ENCODE measurements at places on chromosomes 2 and 18.

GRCh38 chr2:109020217-109020637, 31.2 kb upstream of the EDAR start:
- DNase-seq: no peak
- no peak overlapping the region for H3K4me3 ChIP-seq
- H3K36me3 ChIP-seq: no peaks in the 10 kb centered on the region
- peaks cover 2% of the 10 kb centered on the region for H3K27me3 ChIP-seq
- H3K27ac ChIP-seq: no peak overlapping the region
- peaks cover 8% of the 10 kb centered on the region for H3K4me1 ChIP-seq

DNA sequence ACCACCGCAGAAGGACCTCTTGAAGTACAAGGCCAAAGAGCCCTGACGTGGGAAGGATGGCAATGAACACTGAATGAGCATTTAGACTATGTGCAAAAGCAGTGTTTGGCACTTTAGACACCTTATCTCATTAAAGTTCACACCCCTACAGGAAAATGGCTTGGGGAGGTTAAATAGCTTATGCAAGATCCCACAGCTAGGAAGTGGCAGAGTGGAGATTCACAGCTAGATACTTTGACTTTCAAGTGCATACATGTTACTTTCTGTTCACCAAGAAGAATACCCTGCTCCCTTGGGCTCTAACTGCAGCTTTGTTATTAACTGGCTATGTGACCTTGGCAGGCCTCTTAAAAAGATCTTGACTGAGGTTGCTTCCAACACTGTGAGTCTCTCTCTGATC, 58.2 kb downstream of the ICOS start:
- H3K36me3 ChIP-seq: no peaks in the 10 kb centered on the region
- no peaks in the 10 kb centered on the region for H3K4me1 ChIP-seq
- no peaks in the 10 kb centered on the region for H3K27me3 ChIP-seq
- no peak overlapping the region for H3K27ac ChIP-seq

- H3K4me3 ChIP-seq: no peak overlapping the region
- DNase-seq: no peak
- no peaks in the 10 kb centered on the region for H3K4me1 ChIP-seq
- no peak overlapping the region for H3K27ac ChIP-seq
Observed at GRCh38 chr2:118974103-118974993, 32.4 kb downstream of the MARCO start.

- peaks cover 4% of the 10 kb centered on the region for H3K27me3 ChIP-seq
- DNase-seq: no peak
- H3K27ac ChIP-seq: no peak overlapping the region
- H3K36me3 ChIP-seq: peaks cover 14% of the 10 kb centered on the region
Observed at GRCh38 chr18:4528405-4528804, 73.3 kb upstream of the DLGAP1 start.

GRCh38 chr2:105470979-105471378, 72.1 kb upstream of the FHL2 start:
- no peaks in the 10 kb centered on the region for H3K36me3 ChIP-seq
- H3K4me1 ChIP-seq: peaks cover 12% of the 10 kb centered on the region
- no peaks in the 10 kb centered on the region for H3K27me3 ChIP-seq

GRCh38 chr2:85584857-85585780, 888 bp downstream of the VAMP5 start:
- peaks cover under 1% of the 10 kb centered on the region for H3K4me1 ChIP-seq
- DNase-seq: no peak
- peak overlapping the region; percentile 68 for H3K4me3 ChIP-seq
- H3K27ac ChIP-seq: peak overlapping the region; percentile 48

DNA sequence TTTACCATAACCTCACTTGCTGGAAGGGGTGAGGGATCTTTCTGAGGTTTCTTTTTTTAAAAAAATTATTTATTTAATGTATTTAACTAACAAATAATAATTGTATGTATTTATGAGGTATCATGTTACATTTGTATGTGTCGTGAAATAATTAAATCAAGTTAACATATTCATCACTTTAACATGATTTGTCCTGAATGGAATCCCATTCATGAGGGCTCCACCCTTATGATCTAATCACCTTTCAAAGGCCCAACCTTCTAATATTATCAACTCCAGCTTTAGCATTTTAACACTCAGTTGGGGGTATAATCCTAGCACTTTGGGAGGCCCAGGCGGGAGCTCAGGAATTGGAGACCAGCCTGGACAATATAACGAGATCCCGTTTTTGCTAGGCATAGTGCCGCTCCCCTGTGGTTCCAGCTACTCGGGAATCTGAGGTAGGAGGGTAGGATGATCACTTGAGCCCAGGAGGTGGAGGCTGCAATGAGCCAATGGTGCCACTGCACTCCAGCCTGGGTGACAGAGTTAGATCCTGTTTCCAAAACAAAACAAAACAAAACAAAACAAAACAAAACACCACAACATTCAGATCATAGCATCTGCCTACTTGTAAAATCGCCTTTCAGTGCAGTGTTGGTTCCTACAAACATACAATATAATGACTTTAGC, 1.1 kb upstream of the TAF4B start:
- H3K4me3 ChIP-seq: no peak overlapping the region
- no peak overlapping the region for H3K27ac ChIP-seq
- DNase-seq: no peak
- no peaks in the 10 kb centered on the region for H3K36me3 ChIP-seq
- peaks cover 5% of the 10 kb centered on the region for H3K27me3 ChIP-seq

DNA sequence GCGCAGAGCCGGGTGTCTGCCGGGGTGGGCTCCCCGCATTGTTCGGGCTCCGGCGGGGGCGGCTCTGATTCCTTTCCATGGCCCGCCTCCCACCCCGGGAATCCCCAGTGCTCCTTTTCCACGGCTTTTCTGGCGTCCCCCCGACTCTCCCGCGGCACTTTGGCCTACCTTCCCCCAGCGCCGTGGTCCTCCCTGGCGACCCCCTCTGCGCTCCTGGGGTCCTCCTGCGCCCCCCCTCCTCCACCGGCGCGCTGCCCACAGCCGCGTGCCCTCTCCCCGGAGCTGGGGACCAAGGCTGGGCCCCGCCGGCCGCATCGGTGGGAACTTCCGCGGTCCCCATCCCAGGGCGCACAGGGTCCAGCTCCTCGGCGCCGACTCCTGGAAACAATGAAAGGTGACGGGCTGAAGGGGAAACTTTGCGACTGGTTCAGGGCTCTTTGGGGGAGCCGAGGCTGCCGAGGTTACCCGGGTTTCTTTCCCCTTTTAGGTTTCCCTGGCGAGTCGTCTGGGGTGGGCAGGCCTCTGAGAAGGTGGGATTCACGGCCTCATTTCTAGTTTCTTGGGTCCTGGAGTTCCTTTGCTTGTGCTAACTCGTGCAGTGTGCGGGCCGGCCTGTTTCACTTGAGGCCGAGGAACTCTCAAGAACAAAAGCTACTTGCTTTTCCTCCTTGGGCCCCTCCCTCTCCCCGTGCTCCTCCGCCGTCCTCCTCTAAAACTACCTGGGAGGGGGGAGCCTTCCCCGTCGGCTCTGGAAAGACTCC, 2.2 kb downstream of the TGIF1 start:
- peaks cover 13% of the 10 kb centered on the region for H3K4me1 ChIP-seq
- peaks cover 17% of the 10 kb centered on the region for H3K27me3 ChIP-seq
- H3K4me3 ChIP-seq: peak overlapping the region; percentile 92
- DNase-seq: peak; percentile 43
- no peaks in the 10 kb centered on the region for H3K36me3 ChIP-seq

- DNase-seq: no peak
- H3K4me3 ChIP-seq: no peak overlapping the region
- H3K36me3 ChIP-seq: no peaks in the 10 kb centered on the region
- H3K27me3 ChIP-seq: no peaks in the 10 kb centered on the region
- no peak overlapping the region for H3K27ac ChIP-seq
Observed at GRCh38 chr2:18662689-18663088, 73.3 kb upstream of the NT5C1B start.

DNA sequence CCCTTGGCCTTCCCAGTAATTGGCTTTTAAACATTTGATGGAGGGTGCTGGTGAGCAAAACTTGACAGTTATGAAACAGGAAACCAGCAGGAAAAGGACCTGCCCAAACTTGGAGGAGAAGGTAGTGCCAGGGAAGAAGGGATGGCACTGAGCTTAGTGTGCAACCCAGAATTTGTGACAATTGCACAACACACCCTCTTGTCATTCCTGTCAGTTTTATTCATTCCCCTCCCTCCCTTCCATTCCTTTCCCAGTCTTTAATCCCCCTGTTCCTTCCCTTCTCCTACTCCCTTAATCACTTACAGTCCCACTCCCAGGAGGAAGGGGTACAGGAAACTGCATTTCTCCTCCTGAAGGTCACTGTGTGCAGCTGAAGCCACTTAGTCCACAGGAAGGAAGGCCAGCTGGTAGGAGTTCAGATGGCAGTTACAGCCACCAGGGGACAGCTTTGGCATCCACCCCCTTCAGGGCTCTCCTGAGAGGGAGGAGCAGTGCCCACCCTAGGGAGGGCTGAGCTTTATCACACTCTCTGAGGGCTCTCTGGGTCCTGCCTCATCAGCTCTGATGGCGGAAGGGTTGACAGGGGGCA, 24.0 kb upstream of the SIGLEC15 start:
- no peak overlapping the region for H3K27ac ChIP-seq
- no peak overlapping the region for H3K4me3 ChIP-seq

DNA sequence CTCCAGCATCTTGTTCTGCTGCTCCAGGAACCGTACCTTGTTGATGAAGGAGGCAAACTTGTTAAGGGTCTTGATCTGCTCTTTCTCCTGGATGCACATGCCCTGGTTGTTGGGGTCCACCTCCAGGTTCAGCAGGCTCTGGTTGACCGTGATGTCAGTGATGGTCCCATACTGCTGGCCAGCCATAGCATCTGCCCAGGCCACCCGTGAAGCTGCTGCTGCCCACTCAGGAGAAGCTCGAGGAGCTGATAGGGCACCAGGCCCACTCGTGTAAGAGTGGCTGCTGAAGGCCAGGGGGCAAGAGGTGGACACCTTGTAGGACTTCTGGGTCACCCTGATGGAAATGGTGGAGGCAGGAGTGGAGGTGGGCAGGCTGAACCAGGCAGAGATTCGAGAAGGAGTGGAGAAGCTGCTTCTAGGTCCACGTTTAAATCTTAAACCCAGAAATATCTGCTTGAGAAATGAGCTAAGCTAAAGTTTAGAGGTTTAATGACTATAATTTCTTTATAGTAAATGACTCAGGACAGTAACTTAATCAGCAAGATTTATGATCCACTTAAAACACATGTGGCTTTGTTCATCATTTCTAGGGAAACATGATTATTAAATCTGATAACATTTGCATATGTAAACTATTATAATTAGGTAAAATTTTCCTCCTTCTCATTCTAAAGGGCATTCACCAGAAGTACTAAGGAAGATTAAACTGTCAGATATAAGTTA, 358.7 kb upstream of the SETBP1 start:
- no peak overlapping the region for H3K27ac ChIP-seq
- H3K36me3 ChIP-seq: peaks cover 5% of the 10 kb centered on the region
- H3K4me1 ChIP-seq: no peaks in the 10 kb centered on the region
- no peaks in the 10 kb centered on the region for H3K27me3 ChIP-seq
- no peak for DNase-seq

- no peaks in the 10 kb centered on the region for H3K27me3 ChIP-seq
- H3K36me3 ChIP-seq: peaks cover 4% of the 10 kb centered on the region
- H3K4me3 ChIP-seq: no peak overlapping the region
Observed at GRCh38 chr2:10016802-10017258, 26.5 kb upstream of the KLF11 start.

DNA sequence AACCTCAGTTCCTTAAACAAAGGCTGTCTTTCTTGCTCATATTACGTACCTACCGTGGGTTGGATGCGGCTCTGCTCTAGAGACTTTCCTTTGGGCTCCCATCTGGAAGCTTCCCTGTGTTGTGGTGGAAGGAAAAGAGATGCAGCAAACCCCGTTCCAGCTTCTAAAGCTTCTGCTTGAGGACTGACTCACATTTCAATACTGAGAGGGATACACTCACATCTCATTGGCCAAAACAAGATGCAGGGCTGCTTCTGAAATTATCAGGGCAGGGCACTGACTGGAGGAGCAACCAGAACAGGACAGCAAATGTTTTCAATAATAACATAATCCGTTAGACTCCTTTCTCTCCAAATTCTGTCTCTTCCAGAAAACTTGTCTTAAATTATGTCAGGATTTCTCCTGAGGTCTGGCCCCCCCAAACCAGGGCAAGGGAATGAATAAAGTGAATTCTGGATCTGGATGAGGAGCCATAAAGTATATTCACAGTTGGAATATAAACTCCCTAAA, 4.5 kb upstream of the MYO5B start:
- H3K27me3 ChIP-seq: peaks cover 8% of the 10 kb centered on the region
- H3K4me3 ChIP-seq: no peak overlapping the region
- H3K36me3 ChIP-seq: peaks cover 4% of the 10 kb centered on the region
- no peak overlapping the region for H3K27ac ChIP-seq
- DNase-seq: no peak
- H3K4me1 ChIP-seq: no peaks in the 10 kb centered on the region

- peak overlapping the region; percentile 2 for H3K4me3 ChIP-seq
- H3K27ac ChIP-seq: peak overlapping the region; percentile 54
- H3K36me3 ChIP-seq: no peaks in the 10 kb centered on the region
- peaks cover 29% of the 10 kb centered on the region for H3K4me1 ChIP-seq
- peak; percentile 50 for DNase-seq
Observed at GRCh38 chr2:80073134-80073561, 231.4 kb downstream of the LRRTM1 start.

GRCh38 chr2:105597806-105598803, 146.6 kb upstream of the NCK2 start:
- H3K36me3 ChIP-seq: no peaks in the 10 kb centered on the region
- no peak for DNase-seq
- H3K4me3 ChIP-seq: no peak overlapping the region
- no peak overlapping the region for H3K27ac ChIP-seq

DNA sequence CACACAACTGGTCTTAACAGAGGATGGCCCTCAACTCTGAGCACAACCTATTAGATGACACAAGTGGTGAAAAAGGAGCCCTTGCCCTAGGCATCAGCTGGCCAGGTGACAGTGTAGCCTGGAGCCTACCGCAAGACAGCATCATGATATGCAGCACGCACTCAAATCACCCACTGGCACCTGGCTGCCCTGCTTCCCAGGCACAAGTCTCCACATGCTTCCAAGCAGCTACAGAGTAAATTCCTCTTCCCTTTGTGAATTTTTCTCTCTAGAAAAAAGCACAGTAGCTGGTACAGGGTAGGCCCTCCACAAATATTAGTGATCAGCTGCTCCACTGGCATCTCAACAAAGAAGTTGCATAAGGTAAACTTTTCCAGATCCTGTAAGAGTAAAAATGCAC, 6.0 kb downstream of the FBXO15 start:
- peaks cover 1% of the 10 kb centered on the region for H3K27me3 ChIP-seq
- H3K27ac ChIP-seq: no peak overlapping the region
- peaks cover 4% of the 10 kb centered on the region for H3K36me3 ChIP-seq
- DNase-seq: no peak

DNA sequence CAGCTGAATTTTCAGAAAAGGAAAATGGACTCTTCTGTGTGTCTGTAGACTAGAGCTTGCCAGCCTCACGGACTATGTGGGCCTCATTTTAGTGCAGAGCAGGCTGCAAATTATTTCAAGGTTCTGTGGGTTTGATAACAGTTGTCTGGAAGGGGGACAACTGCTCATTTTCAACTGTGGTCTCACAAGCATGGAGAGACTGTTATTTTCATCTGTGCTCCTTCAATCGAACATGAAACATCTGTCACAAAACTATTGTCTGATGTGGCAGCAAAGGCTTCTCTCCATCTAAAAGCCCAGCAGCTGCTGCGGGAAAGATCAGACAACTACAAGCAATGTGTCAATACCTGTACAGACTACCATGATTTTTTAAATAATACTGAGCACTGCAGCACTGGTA, 211.8 kb downstream of the LRRTM4 start:
- DNase-seq: no peak
- no peaks in the 10 kb centered on the region for H3K27me3 ChIP-seq
- H3K4me3 ChIP-seq: no peak overlapping the region
- peak overlapping the region; percentile 55 for H3K27ac ChIP-seq

- no peak for DNase-seq
- peaks cover 5% of the 10 kb centered on the region for H3K36me3 ChIP-seq
- H3K4me1 ChIP-seq: peaks cover 40% of the 10 kb centered on the region
- peak overlapping the region; percentile 80 for H3K27ac ChIP-seq
Observed at GRCh38 chr2:7026742-7027141, 109.5 kb downstream of the RNF144A start.
